Cortex of kidney (tissue), 1 donor: ENCODE measurements at places on chromosomes 13 and 19.

DNA sequence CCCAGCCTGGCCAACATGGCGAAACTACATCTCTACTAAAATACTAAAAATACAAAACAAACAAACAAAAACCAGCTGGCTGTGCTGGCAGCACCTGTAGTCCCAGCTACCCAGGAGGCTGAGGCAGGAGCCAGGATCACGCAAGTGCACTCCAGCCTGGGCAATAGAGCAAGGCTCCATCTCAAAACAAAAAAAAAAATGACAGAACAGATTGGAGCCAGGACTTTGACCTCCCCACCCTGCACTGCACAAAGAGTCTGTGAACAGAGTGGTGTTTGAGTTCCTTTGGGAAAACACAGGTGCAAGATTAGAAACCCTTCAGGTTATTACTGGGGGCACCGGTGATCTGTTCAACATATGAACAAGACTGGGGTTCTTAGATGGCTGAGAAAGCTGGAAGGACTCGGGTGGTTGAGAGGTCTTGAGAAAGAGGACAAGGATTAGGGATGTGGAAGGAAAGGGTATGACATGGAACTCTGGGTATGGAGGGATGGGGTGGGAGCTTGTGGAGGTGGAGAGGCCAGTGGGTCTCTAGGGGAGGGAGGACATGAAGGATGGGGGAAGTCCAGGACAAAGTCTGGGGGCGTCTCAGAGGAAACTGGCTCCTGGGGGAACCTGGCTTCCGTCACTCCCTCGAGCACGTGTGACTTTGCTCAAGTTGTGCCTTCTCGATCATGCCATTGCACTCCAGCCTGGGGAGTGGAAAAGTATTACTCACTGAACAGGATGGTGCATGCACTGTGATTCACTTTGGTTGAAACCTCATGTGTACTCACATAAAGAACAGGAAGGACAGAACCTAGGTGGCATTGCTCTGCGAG, 25.9 kb downstream of the RCN3 start:
- DNase-seq = no peak

DNA sequence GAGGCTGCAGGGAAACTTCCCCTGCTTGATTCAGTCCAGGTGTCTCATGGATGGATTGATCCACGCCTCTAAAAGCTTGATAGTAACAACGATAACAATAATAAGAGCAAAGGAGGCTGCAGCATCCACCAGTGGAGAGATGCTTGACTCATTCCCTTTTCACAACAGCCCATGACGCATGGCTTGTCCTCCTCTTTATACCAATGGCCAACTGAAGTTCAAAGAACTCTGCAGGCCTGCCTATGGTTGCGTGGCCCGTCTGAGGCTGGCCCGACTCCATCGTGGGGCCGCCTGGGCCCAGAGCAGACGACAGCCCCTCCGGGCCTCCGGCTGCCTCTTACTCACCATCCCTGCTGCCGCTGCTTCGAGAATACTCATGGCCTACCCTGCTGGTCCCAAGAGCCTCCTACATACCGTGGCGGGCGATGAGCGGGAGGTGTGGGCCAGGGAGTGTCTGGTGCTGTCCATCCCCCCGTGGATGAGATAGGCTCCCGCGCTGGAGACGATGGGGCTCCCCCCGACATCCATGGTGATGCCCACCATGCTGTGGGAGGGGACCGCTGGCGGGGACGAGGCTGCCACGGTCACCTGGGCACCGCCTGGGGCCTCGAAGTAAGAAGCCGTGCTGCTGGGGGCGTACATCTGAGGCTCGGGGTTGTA, 61.8 kb upstream of the RANBP3 start:
- DNase-seq = no peak

DNA sequence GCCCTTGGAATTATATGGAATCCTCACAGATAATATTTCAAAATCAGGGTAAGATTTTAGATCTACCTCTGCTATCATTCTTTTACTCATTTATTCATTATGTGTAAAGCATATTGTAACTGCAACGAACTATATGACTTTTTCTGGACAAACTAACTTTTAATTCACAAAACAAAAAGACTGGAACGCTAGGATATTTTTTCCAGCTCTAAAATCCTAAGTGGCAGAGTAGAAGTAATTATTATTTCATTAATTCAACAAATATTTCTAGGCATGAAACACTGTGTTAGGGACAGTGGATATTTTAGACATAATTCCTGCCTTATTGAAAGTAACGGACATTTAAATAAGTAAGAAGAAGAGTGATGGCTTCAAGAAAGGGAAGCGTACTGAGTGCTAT, 26.9 kb upstream of the SOX21 start:
- no peak for DNase-seq

DNA sequence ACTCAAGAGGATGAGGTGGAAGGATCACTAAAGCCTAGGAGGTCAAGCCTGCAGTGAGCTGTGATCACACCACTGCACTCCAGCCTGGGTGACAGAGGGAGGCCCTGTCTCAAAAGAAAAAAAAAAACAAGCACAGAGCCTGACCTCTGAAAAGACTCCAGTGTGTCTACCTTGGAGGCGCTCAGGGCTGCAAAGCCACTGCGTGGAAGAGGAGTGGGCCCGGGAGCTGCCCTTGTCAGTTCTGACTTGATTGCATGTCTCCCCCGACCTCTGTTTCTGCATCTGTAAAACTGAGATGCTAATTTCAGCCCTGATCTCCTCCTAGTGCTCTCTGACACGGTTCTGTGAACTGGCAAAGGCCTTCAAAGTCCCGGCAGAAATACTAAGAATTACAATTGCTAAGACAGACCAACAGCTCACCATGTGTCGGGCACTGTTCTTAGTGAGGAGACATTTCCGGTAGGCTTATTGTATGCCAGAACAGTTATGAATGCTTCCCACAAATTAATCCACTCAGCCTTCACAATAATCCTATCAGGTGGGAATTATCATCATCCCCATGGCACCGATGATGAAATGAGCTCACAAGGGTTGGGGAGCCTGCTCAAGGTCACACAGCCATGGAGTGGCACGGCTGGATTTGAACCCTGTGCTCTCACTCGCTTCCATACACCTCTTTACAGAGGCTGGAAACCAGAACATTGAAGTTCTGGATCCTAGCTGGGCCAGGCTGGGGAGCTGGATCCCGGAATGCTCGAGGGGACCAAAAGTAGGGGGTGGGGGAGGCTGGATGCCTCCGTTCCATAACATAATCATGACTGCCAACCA, 3.5 kb downstream of the AKT2 start:
- no peak for DNase-seq

GRCh38 chr13:106143392-106143791, 392.1 kb downstream of the EFNB2 start:
- DNase-seq = no peak

- no peak for DNase-seq
Measured at GRCh38 chr19:18718846-18719458, 35.5 kb downstream of the CRTC1 start.

DNA sequence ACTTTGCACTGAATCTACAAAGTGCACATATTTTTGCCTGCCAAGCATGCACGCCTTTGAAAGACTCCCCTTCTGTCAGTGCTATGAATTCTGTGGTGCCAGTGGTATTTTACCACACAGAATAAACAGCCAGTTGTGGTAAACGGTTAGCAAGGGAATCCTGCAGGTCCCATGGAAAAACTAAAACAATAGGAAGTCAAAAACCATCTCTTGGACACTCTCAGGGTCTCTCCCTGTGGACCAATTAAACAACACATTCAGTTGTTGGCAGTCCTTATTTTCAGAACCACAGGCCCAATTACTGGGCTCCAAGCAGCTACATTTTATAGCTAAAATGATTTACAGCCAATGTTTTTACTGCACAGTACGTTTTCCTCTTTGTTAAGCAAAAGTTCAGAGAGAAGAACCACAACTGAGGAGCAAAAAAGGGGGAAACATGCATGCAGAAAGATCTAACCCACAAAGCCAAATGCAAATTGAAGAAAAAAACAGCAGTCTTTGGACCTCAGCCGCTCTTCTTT, 116.9 kb downstream of the KCTD12 start:
- no peak for DNase-seq

GRCh38 chr19:2032296-2032941, 16.9 kb upstream of the BTBD2 start:
- DNase-seq = no peak

DNA sequence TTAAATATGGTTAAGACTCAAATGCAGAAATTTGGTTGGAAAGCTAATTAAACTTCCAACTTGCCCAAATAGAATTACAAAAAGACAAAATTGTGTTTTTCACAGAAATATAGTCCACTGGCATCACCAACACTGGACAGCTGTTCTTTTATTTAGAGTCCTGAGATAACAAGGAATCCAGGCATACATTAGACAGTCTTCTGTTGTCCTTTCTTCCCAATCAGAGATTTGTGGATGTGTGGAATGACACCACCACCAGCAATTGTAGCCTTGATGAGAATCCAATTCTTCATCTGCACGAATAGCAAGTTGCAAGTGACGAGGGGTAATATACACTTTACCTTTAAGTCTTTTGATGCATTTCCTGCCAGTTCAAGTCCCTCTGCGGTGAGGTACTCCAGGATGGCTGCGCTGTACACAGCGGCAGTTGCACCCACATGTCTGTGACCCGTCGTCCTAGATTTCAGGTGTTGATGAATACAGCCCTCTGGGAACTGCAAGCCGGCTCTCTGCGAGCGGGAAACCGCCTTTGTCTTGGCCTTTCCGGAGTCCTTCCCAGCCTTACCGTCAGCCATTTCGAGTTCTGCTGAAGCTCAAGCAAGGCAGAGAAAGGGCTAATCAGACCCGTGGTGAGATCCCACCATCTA, 14.7 kb downstream of the UBAC2 start:
- DNase-seq = no peak

GRCh38 chr13:111559612-111560403, 239.4 kb downstream of the TEX29 start:
- DNase-seq = no peak

DNA sequence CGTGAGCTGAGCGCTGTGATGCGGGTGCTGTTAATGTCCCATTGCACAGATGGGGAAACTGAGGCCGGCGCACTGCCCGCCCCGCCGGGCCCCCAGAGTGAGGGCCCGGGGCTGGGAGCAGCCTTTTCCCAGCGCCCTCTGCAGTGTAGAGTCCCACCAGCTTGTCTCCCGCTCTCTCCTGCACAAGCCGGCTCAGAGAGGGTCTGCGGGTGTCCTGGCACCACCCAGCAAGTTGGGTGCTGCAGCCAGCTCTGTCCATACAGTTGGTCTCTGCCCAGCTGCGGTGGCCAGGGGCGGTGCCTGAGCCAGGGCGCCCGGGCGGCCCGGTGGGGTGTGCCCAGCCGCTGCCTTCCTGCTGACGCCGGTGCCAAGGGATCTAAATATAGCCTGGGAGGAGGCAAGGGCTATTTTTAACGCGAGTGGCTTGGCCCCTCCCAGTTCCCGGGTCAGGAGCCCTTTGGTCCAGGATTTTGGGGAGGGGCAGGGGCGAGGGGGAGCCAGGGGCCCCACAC, 19.3 kb downstream of the GADD45B start:
- no peak for DNase-seq
